ENCODE measurements at places on chromosomes 16 and 17.

DNA sequence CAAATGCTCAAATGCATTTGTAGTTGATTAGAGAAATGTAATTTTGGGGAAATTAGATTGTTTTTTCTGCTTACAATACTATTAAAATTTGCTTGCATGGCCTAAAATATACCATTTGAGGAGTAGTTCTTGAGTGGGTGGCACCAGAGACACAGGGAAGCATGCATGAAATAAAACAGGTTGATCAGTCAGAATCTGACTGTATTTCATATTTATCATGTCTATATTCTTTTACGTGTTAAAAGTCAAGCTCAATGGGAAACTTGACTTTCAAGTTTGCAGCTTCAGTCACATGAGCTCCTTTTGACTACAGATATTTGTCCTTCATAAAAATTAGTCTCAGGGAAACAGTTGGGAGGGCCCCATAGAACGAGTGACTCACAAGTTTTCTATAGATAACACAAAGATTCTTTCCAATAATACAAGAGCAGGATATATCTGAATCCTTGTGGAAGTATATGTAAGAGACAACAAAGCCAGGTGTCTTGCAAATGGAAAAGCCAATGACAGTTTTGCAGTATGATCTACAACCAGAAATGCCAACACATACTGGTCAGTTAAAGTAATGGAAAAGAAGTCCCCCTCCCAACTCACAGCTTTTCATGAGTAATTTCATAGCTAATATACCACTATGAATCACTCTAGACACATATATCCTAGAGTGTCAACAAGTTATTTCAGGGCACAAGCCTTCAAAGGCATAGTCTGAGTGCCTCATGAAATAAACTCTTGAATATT lies 42.2 kb upstream of the CORO6 start:
- no peak for DNase-seq
- no peaks in the 10 kb centered on the region for H3K27me3 ChIP-seq
- no peaks in the 10 kb centered on the region for H3K4me1 ChIP-seq
- no peak overlapping the region for H3K4me3 ChIP-seq
- no peak overlapping the region for H3K27ac ChIP-seq

DNA sequence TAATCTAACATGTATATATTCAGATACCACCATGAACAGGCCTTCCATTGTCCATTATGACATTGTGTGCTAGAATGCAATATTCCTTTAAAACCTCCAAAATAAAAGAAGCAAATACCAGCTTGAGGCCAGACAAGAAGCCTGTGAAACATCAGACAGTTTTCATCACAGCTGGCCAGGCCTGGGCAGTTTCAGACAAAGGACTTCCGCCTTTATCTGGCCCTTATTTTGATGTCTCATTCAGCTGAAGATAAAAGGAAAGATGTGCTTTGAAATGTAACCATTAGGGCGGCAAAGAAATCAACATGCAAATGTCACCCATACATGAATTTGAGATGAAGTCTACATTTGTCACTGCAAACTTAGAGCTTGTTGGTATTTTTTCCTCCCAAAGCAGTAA lies 737.5 kb downstream of the KCNJ2 start:
- no peaks in the 10 kb centered on the region for H3K27me3 ChIP-seq
- H3K36me3 ChIP-seq: peaks cover 3% of the 10 kb centered on the region
- no peak overlapping the region for H3K27ac ChIP-seq

DNA sequence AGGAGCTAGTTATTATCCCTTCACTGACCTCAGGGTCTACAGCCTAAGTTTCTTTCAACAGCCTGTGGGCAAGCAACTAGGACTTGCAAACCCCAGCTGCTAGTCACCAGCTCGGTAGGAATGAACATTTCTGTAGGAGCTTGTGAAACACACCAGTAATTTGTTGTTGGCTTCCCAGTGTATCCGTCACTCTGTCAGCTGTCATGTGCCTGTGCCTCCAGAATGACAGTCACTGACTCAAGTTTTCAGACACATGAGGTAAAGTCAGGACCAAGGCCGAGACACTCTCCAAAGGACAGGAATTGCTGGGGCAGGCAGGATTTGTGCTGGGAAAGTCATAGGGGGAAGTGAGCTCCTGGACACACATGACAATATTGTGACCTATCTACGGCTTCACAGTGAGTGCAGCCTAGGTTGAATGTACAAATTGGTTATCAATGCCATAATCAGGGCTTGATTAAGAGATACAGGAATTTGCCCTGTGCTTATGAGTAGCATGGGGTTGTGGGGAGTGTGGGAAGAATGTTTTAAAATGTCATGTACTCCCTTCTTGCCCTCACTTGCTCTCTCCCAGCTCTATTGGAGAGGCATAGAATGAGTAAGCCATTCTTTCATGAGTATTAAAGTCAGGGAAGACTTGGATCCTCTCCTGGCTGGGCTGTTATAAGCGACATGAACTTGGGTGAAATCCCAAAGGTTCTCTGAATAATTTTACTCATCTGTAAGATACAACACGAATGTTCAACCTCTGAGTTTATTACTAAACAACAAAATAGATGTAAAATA lies 391.4 kb downstream of the UTP18 start:
- H3K36me3 ChIP-seq: no peaks in the 10 kb centered on the region
- no peak overlapping the region for H3K4me3 ChIP-seq
- H3K4me1 ChIP-seq: 0 out of 2 replicates have a peak, but pooled peaks cover 4% of the 10 kb centered on the region
- H3K27ac ChIP-seq: no peak overlapping the region
- DNase-seq: no peak

- H3K36me3 ChIP-seq: no peaks in the 10 kb centered on the region
- no peaks in the 10 kb centered on the region for H3K4me1 ChIP-seq
- no peak overlapping the region for H3K4me3 ChIP-seq
- H3K27me3 ChIP-seq: no peaks in the 10 kb centered on the region
Observed at GRCh38 chr16:82917886-82918595, 291.3 kb downstream of the CDH13 start.

- no peaks in the 10 kb centered on the region for H3K4me1 ChIP-seq
- H3K36me3 ChIP-seq: no peaks in the 10 kb centered on the region
- DNase-seq: no peak
- no peaks in the 10 kb centered on the region for H3K27me3 ChIP-seq
Observed at GRCh38 chr17:76594690-76595089, 9.0 kb upstream of the ST6GALNAC2 start.

DNA sequence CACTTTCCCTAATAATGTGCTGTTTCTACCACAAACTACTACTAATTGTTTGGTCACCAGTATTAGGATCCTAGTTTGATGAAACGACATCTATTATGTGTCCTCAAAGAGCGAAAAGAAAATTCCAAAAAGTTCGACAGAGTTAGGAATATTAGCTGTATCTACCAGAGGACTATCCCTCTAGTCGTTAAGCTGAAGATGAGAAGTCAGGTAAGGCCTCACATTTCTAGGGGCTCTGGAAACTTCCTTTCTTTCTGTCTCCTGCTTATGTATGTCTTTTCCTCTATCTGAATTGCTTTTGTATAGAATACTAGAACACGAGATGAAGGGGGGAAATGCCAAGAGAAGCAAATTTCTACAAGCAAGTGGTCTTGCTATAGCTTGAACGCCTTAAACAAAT lies 1.6 kb downstream of the GLG1 start:
- no peak for DNase-seq
- peaks cover 5% of the 10 kb centered on the region for H3K36me3 ChIP-seq
- H3K27me3 ChIP-seq: no peaks in the 10 kb centered on the region
- H3K4me3 ChIP-seq: peak overlapping the region; percentile 98

GRCh38 chr17:75773121-75773807 lies 8.3 kb upstream of the GALK1 start:
- no peaks in the 10 kb centered on the region for H3K27me3 ChIP-seq
- H3K4me1 ChIP-seq: no peaks in the 10 kb centered on the region
- peaks cover 23% of the 10 kb centered on the region for H3K36me3 ChIP-seq
- no peak overlapping the region for H3K4me3 ChIP-seq
- H3K27ac ChIP-seq: no peak overlapping the region

DNA sequence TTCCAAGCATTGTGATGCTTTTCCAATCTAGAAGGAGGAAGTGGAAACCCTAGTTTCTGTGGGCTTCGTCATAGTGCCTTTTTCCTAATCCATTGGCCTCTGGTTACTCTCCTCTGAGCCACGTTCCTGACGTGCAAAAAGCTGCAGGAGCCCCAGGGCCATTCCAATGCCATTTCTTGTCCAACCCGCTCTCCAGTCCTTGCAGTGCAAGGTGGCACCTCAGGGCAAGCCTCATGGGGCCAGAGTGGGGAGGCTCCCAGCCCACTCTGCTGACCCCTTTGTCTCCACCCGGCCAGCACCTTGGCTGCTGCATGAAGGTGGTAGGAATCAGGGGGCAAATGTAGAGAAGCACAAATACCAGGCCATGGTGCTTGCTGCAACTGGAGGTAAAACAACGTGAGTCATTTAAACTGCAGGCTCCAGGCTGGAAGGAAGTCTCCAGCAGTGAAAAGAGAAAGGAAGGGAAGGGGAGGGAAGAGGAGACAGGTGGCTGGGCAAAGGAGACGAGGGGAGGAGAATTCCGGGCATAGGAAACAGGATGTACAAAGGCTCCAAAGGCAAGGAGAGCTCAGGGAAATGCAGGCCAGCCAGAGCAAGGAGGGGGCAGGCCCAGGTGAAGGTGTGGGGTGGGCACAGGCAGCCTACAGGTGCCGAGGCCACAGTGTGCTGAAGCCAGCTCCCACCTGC lies 168.2 kb upstream of the TNRC6C start:
- peaks cover 38% of the 10 kb centered on the region for H3K27me3 ChIP-seq
- H3K4me1 ChIP-seq: peaks cover 29% of the 10 kb centered on the region
- H3K27ac ChIP-seq: peak overlapping the region; percentile 55
- H3K36me3 ChIP-seq: peaks cover 4% of the 10 kb centered on the region
- peak overlapping the region; percentile 59 for H3K4me3 ChIP-seq

- peaks cover 2% of the 10 kb centered on the region for H3K4me1 ChIP-seq
- no peaks in the 10 kb centered on the region for H3K27me3 ChIP-seq
- no peak overlapping the region for H3K27ac ChIP-seq
Observed at GRCh38 chr17:57109393-57110151, 24.5 kb downstream of the AKAP1 start.
